ENCODE measurements at places on chromosomes 1 and 21.

- peak; percentile 2 for DNase-seq
Measured at GRCh38 chr1:234125283-234125682, 220.8 kb downstream of the SLC35F3 start.

- no peak for DNase-seq
Measured at GRCh38 chr1:171910786-171911185, 69.5 kb downstream of the DNM3 start.

DNA sequence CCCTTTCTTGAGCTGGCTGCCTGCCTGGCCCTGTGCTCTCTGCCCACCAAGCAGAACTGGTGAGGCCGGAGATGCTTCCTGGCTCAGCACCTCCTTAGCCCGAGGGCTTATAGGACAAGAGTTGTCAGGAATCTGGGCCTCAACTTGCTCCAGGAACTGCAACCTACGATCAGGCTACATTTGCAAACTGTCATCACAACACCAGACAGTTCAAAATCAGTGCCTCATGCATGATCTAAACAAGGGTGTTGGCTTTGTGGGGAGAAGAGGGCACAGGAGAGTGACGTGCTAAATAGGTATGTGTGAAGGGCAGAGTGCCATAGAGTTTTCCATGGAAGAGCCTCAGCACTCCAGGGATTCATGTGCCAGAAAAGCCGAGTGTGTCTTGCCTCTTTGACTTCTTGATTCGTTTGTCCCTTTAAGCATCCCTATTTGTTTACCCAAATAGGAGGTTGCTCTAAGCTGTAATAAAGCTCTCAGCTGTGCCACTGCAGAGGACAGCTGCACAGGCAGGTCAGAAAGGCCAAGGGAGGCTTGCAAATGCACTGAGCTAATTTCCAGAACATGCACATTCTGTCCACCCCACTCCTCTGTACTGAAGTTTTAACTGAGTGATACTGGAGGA lies 30.2 kb upstream of the NEK2 start:
- DNase-seq, result no peak

DNA sequence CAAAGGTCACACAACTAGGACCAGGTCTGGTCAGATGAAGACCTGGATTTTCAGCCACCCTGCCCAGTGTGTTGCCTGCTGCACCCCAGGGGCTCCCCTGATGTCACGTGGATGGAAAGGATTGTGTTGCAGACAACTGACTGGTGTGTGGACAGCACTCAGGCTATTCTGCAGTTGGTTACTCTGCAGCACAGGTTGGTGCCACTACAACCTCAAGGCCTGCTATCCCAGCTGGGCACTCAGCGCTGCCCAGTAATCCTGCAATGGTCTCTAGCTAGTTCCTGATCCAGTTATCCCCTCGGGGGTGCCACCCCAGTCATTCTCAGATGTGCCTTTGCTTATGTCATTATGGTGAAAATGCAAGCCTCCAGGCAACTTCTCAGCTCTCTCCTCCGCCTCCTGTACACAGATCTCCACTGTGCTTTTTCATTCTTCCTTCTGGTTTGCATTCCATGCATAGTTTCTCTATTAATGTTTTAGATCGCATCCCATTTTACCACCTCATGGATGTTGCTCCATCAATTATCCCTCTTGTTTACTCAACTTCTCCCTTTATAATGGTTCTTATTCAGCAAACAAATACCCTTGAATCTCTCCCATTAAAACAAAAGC lies 503.2 kb upstream of the CAMK1G start:
- no peak for DNase-seq

- no peak for DNase-seq
Measured at GRCh38 chr1:116019653-116020253, 43.4 kb downstream of the SLC22A15 start.

DNA sequence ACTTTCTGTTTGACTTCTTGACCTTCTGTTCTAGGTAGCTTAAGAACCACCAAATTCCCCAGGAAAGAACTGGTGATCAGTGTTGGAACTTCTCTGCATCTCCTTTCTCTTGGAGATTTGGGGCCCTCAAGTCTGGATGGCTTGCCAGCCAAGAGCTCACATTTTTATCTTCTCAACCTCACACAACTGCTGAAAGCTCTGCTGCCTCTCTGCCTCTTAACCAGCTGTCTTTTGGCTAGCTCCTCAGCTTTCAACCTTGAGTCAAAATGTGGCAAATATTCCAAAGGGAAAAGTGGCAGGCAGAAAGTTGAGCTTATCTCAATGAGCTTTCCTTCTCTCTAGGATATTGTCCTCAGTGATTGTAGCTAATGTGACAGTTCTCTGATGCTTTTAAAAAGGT lies 89.2 kb upstream of the CCDC190 start:
- DNase-seq, result no peak

DNA sequence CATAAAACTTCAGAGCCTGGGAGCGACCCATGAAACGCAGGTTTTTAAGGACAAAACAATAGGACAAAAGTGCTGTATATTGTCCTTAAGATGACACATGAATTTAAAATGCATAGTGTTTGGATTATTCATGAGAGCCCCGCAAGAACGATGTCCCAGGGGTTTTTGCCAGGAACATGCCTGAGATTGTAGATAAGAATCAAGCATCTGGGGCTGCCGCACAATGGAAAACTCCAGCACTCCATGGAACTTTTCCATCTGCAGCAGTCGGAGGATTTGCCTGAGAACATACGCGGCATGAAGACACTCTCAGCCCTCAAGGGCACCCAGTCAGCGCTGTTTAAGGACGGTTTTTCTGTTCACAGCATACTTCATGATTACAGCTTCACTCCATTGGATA lies 5.3 kb upstream of the ERG start:
- no peak for DNase-seq

- no peak for DNase-seq
Measured at GRCh38 chr21:35868005-35868868, 192.1 kb downstream of the SETD4 start.

- peak; percentile 73 for DNase-seq
Measured at GRCh38 chr1:161117759-161118581, at the start of the genes NIT1 and PFDN2. NIT1 (plus strand) TSS chr1:161118105; CDS start chr1:161118177, 72 bp downstream. PFDN2 (minus strand) TSS chr1:161118037; CDS start chr1:161118026, 11 bp downstream.

DNA sequence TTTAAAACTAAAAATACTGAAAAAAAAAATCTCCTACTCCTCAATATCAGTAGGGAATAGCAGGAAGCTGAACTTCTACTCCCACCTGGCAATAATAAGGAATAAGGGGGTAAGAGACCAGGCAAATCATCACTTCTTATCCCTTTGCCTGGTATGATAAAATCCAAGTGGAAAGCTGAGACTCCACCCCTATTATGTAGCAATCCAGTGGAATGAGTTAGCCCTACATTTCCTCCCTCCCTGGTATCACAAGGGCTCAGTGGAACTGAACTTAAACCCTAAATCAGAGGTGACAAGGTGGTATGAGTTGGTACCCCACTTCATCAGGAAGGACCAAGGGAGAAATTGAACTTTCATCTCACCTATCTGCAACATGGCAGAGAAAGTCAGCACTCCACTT lies 25.7 kb downstream of the TRIM33 start:
- no peak for DNase-seq

GRCh38 chr1:37437087-37437486 lies 37.3 kb upstream of the ZC3H12A start:
- no peak for DNase-seq

GRCh38 chr1:237031480-237031879 lies 10.5 kb upstream of the RYR2 start:
- no peak for DNase-seq

GRCh38 chr1:47507144-47507543 lies 69.3 kb downstream of the FOXD2 start:
- DNase-seq, result no peak

- DNase-seq, result no peak
Measured at GRCh38 chr1:50701706-50702317, 258.3 kb downstream of the FAF1 start.

- no peak for DNase-seq
Measured at GRCh38 chr1:178629252-178630154, 95.5 kb upstream of the RALGPS2 start.

GRCh38 chr1:184116287-184116686 lies 64.8 kb downstream of the TSEN15 start:
- no peak for DNase-seq

DNA sequence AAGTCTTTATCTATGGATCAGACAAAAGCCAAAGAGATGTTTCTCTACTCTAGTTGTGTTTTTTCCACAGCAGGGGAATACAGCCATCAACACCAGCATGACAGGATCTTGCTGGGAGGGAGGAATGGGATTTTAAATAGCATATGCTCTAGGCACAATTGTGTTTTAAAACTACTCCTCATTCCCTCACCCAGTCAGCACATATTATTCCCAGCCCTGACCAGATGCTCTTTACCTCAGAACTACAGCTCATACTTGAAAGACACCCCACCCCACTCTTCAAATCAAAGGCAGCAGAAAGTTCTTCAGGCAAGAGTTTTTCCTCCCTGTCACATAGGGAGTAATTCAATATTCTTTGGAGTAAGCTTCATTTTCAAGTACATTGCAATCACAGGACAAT lies 46.2 kb upstream of the TBX15 start:
- DNase-seq, result no peak

DNA sequence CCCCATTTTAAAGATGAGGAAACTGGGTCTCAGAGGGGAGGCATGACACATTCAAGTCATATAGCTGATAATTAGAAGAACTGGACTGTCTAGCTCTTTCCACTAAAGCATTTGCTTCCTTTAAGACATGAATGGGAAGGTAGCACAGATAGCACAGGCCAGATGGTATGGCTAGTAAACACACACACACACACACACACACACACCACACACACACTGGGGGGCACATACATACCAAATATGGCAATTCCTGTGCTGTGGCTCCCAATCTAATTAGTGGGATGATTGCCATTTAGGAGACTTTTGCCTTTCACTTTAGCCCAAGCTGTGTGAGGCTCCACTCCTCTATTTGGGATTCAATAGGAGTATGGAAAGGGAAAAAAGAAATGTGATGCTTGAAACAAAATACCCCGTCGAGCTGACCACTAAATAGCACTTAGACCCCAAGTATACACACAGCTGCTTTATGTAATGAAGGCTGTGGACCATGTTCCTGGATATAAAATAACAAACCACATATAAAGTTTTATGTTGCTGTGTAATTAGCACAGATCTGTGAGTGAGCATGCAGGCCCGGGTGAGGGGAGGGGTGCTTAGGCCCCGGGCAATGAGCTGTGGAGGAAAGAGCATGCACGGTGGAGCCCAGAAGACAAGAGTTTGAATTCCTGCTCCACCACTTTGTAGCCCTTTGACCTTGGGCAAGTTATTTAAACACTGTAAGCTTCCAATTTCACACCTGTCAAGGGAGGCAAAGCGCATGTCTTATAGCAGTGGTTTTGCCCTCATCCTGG lies 6.8 kb upstream of the TRABD2B start:
- no peak for DNase-seq

- DNase-seq, result peak; percentile 22
Measured at GRCh38 chr1:160779626-160780397, 16.2 kb upstream of the LY9 start.

DNA sequence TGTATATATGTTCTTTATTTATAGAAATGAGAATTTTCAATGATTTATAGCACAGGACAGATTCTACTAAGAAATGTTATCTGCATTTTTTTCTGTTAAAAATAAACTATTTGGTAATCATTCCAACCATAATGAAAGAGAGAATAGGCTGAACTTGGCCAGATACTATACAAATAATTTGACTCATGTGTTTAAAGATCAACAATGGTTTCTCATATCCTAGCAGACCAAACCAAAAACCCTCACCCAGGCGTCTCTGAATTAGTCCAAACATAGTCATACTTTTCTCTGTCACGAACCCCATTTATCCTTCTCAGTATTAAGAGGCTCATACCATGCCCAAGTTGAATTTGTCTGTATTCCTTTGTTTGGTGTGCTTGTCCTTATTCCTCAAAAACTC lies 40.3 kb downstream of the RPE65 start:
- DNase-seq, result no peak

GRCh38 chr1:166907763-166908162 lies 31.7 kb upstream of the TADA1 start:
- no peak for DNase-seq

- no peak for DNase-seq
Measured at GRCh38 chr1:16088351-16088911, 15.0 kb upstream of the FAM131C start.

GRCh38 chr1:183598386-183598785 lies 8.1 kb upstream of the NCF2 start:
- no peak for DNase-seq

- no peak for DNase-seq
Measured at GRCh38 chr1:104195395-104195794, 445.7 kb downstream of the AMY1C start.

DNA sequence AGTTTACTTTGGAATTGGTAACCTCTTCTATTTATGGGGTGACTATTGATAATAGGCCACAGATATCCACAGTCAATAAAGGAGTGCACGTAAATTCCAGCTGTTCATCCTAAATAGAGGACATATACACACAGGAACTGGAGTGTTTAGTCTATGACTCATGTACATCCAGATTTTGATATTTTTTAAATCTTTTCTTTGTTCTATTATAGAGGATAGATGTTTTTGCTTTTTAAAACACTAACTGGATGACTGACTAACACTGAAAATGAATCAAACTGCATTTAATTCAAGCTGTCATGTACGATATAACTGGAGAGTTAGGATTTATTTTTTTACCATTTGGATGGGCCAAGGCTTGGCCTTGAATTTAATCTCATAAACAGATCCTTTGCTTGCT lies 45.9 kb downstream of the RGL1 start:
- DNase-seq, result no peak

GRCh38 chr21:43287111-43287760 lies 118.4 kb downstream of the CRYAA start:
- DNase-seq, result no peak

GRCh38 chr1:243293941-243294722 lies 38.3 kb downstream of the SDCCAG8 start:
- no peak for DNase-seq

DNA sequence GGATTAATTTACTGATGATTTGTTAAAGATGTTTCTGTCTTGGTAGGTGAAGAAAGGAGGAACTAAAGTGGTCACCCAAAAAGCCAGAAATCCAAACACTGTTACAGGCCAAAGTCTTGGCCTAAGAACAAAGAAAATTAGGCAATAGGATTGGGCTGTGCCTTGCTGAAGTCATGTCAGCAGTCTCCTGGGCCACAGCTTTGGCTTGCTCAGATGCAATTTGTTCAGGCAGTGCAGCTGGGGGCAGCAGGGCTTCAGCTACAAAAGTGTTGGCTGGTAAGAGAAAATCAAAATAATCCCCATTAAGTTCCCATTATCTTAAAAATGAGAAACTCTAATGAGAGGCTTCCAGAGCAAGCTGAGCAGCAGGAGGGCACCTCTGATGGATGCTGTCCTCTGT lies 14.0 kb upstream of the RAP1A start:
- peak; percentile 72 for DNase-seq

GRCh38 chr1:43444151-43444828 lies 9.4 kb downstream of the HYI start:
- DNase-seq, result no peak
